ENCODE measurements at places on chromosomes 1 and 21.

GRCh38 chr1:53409233-53409632, 50.0 kb upstream of the DMRTB1 start:
- DNase-seq: no peak

DNA sequence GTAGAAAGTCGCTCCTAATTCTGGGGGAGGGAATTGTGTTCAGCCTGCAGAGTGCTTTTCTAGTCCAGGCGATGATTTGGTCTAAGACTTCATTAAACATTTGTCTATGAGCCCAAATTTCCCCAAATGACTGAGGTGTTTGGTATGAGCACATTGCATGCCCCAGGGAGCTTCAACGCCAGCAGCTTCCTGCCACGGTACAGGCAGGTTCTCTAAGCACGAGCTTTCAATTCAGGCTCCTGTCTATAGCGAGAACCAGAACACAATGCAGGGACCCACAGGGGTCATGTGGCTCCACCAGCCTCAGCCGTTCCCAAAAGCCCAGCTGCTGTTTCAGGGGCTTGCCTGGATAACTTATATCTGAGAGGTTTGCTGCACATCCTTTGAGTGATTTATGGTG, 34.1 kb upstream of the H6PD start:
- DNase-seq: no peak

DNA sequence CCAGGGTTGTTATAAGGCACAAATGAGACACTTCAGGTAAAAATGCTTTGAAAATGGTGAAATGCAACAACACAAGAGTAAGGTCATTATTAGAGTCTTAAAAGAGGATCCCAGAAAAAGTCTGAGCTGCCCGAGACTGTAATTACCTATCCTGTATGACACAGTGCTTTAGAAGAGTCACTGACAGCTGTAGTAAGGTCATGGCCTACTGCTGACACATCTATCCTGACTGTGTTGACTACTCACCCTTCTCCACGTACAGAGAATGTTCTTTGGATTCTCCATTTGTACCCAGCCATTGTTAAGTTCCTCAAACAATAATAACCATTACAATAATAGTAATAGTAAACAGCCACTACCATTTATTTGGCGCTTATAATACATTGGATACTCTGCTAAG, 104.4 kb downstream of the CACHD1 start:
- DNase-seq: no peak

- DNase-seq: no peak
These were observed 7.4 kb upstream of the KCNN3 start for GRCh38 chr1:154877370-154877974.

DNA sequence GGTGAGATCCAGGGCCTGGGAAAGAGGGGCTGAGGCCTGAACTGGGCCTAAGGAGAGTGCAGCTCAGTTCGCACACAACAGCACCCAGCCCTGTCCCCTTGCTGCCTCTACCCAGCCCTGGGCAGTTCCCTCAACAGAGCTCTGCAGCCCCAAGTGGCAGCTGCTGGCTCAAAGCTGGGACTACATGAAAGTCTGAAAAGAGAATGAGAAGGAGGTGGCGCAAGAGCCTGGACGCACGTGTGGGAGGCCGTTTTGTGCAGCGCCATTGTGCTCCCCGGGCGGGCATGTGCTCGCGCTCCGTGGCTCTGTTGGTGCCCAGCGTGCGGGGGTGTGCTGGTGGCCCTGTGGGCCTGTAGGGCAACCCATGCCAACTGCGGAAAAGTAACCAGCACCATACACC, 10.3 kb downstream of the GPR37L1 start:
- DNase-seq: no peak

- no peak for DNase-seq
These were observed 159.4 kb downstream of the RWDD3 start for GRCh38 chr1:95393434-95393833.

DNA sequence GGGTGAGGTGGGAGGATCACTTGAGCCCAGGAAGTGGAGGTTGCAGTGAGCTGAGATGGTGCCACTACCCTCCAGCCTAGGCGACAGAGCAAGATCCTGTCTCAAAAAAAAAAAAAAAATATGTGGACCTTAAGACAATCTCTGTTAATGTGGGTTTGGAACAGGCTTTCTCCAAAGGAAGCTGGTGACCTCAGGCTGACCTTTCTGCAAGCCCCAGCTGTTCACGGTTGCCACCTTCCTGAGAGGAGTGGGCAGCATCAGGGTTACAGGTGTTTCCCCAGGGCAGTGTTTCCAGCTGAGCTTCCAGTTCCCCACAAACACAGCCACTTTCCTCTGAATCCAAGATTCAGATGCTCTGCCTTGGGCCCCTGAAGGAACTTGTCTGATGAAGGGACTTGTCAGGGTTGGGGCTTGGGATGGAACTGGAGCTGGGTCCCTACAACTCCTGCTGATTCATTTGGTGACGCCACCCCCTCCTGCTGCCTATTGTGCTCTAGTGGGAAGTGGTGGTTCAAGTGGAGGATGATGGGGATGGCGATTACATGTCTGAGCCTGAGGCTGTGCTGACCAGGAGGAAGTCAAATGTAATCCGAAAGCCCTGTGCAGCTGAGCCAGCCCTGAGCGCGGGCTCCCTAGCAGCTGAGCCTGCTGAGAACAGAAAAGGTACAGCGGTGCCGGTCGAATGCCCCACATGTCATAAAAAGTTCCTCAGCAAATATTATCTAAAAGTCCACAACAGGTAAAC, 1.9 kb downstream of the ZBTB48 start:
- no peak for DNase-seq

DNA sequence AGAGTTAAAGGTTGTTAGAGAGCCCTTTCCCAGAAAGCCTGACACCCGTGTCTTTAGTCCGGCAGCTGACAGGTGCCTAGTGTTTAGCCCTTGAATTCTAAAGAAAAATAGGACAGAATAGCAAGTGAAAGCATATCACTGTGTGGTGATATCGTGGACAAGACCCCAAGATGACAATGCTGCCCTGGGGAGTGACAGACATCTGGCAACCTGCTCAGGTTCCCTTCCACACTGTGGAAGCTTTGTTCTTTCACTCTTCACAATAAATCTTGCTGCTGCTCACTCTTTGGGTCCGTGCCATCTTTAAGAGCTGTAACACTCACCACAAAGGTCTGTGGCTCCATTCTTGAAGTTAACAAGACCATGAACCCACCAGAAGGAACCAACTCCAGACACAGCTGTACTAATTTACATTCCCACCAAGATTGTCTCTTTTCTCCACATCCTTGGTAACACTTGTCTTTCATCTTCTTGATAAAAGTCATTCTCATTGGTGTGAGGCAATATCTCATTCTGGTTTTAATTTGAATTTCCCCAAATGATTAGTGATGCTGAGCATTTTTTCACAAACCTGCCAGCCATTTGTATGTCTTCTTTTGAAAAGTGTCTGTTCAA, 107.6 kb upstream of the SGIP1 start:
- no peak for DNase-seq

DNA sequence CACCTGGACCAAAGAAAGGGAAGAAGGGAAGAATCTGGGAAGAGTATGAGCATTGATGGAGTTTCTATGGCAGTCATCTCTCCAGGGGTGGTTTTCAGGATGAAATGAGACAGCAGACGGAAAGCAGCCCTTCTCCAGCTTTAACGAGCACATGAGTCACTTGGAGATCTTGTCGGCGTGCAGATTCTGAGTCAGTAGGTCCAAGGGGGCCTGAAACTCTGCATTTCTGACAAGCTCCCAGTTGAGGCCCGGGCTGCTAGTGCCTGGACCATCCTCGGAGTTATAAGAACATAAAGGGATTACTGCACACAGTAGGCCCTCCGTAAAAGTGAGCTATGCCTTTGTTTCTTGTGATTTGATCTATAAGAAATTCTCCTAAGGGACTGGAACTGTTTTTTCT, 17.6 kb downstream of the HSPG2 start:
- DNase-seq: peak; percentile 75

DNA sequence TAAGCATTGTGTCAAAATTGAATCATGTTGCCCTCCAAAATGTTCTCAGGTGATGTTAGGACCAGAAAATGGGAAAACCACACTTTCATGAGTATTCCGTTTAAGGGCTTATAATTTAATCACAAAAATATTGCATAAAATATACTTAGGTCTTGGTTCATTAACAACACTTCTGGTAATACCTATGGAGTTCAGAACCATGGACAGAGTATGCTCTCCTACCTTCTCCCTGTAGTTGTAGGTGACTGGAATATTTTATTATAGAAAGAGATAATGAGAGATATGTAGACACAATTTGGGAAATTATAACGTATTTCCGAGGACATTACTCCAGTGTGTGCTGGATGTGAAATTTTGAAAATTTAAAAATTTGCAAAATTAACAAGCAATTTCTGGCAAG, 232.5 kb downstream of the NCAM2 start:
- DNase-seq: no peak
